ENCODE measurements at places on chromosomes 12 and 14. TPM values are rescaled to one million over a fixed set of nuclear protein-coding genes. Genes with fewer than 3 reads are reported as not detected.

Gene ALG10
- 3.2 TPM for total RNA-seq

Gene RNF212B
- total RNA-seq = 0.12 TPM

Gene NDRG2
- total RNA-seq = 38.5 TPM

Gene KRT85
- not detected for total RNA-seq

Gene RTL1
- total RNA-seq = 0.03 TPM

Gene PLEKHG7
- 0.13 TPM for total RNA-seq

Gene CLEC9A
- total RNA-seq = not detected

Gene KRT6B
- 0.08 TPM for total RNA-seq

Gene INHBC
- 0.09 TPM for total RNA-seq

GRCh38 chr14:50040401-50040775 lies 76.0 kb downstream of the VCPKMT start:
- DNase-seq = no peak

DNA sequence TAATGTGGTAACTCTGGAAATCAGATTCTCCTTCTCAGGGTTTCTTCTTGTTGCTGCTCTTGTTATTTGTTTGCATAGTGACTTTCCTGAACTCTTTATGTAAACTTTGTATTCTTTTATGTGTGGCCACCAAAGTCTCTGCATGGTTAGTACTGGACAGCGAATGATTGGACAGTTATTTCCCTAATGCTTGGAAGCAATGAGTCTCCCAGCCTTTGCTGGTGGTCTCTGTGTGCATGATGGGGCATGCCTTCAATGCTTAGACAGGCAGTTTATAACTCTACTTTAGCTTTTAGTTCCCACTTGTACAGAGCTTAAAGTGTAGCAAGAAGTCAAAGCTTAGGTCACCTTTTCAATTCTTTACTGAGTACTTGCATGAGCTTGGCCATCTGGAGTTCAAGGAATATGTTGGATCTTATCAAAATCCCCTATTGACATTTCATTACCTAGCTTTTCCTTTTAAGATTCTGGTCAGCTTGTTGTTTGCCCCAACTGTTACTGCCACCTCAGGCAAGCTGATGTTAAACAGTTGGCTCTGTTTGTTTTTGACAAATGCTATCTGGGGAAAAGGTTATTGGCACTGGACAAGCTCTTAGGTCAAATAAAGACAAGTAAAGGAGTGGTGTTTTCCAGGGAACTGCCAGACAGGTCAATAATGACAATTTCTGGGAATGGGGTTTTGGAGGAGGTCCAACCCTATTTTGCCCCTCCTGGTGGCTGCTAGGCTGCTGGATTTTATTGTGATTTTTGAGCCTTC lies 12.3 kb downstream of the CCDC91 start:
- no peak for DNase-seq

- no peak for DNase-seq
Measured at GRCh38 chr14:38389681-38390080, 133.8 kb upstream of the CLEC14A start.

DNA sequence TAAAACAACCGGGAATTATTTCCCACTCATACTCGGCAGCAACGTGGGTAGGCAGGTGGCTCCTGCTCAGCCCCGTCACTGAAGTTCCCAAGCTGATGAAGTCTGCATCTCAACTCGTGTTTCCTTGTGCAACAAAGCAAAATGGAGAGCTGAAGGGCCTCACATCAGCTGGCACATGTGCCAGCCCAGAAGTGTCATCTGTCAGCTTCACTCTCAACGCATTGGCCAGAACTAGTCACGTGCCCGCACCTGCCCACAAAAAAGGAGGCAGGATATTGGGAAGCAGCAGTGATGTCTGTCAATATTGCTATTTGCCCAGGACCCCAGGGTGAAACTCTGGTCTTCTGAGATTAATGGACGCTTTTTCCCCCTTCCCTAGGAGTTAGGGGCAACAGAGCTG lies 344.0 kb downstream of the BCL11B start:
- DNase-seq = no peak

- no peak for DNase-seq
Measured at GRCh38 chr14:25220514-25220913, 170.6 kb upstream of the STXBP6 start.

DNA sequence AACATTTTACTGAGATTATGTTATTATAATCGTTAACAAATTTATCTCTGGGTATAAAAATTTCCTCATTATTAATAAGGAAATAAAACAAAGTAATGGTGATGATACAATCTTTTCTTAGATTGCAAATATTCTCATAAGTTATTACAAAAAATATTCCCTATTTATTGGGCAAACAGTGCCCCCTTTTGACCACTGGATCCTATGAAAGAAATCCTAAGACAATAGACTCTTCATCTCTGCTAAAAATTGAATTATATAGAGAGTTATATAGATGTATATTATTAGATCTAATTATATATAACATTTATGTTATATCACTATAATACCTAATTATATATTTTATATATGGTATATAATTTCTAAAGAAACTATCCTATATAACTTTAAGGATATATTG lies 94.2 kb upstream of the FGD4 start:
- no peak for DNase-seq

DNA sequence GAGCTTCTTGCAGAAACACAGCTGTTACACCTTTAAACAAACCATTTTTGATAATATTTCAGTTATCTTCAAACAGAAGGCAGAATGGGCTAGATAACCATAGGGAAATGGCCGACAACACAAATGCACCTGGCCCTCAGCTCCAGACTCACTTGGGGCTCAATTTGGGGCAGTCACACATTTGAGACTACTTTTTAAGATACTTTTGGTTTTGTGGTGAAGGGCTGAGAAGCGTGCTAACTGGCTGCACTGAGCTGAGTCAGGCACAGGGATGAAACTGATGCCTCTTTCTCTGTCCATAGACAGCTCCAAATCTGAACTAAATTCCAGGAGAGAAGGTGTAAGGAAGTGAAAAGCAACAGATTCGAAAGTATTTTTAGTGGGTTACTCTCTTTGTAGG lies 18.5 kb upstream of the GRIP1 start:
- no peak for DNase-seq

- peak; percentile 64 for DNase-seq
Measured at GRCh38 chr14:89417465-89418225, 612 bp upstream of the FOXN3 start.

DNA sequence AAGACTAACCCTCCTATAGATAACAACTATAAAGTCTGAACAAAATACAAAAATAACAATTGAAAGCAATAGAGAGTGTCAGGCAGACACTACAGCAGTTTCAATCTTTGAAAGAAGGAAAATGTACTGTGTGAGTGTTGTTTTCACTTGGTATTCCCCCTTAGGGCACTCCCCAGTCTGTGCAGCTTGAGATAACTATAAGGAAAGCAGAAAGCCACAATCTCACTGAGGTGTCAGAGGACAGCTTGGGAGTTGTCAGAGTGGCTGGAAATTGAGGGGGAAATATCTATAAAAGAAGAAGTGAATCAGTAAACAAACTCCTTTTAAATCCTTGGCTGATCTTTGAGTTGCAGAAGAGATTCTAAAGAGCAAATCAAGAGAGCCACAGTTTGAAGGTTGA lies 364.8 kb downstream of the NELL2 start:
- no peak for DNase-seq

- peak; percentile 20 for DNase-seq
Measured at GRCh38 chr12:43444940-43445564, 107.0 kb downstream of the ADAMTS20 start.

DNA sequence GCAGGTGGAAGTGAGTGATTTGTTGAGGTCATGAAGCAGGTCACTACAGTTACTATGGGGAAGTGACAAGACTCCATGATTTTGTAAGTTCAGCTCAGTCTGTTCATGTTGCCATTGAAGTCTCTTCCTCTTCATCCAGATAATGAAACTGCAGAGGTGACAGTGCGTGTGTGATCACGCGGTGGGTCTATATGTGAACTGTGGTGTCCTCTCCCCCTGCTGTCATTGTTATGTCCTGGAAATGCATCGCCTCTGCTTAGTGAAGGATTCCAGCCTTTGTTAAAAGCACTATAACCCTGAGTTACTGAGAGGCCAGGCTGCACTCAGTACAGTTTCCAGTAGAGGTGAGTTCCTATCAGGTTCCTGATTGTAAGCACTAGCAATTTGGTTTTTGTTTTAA lies 216.2 kb upstream of the RMST start:
- DNase-seq = no peak

DNA sequence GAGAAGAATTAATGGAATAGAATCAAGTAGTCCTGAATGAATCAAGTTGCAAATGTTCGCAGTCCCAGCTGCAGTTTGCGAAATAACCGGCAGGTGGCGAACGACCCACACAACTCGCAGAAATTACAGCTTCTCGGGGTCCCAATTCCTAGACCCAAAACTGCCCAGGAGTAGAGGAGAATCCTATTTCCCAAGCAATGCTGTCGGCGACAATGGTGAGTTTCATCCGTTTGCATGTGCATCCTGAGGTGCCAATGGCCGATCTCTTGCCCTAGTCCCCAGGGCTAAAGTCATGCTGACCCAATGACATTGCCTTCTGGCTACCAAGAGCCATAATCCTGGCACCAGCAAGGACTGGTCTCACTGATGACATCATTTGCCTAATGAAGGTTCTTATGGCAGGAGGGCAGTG lies 8.5 kb upstream of the ASCL1 start:
- peak; percentile 55 for DNase-seq

- no peak for DNase-seq
Measured at GRCh38 chr12:93379981-93380361, 2.2 kb downstream of the NUDT4 start.

- no peak for DNase-seq
Measured at GRCh38 chr14:84482256-84483071, 1047.5 kb upstream of the FLRT2 start.

DNA sequence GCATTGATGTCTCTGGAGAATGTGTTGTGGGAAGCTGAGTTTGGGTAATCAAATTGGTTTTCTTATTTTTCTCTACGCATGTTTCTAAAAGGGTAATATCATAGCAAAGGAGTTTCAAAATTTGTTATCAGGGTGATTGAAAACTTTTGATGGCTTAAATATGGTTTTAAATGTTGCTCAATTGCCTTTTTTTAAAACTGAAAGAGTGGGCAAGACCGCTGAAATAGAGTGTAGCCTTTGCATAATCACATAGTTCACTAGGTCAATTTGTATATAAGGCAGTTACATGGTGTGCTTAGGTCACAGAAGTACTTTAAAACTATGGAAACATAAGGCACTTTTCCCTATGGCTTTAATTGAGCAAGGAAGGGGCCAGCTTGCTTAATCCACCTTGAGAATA lies 167.4 kb downstream of the SNAPC1 start:
- DNase-seq = no peak

DNA sequence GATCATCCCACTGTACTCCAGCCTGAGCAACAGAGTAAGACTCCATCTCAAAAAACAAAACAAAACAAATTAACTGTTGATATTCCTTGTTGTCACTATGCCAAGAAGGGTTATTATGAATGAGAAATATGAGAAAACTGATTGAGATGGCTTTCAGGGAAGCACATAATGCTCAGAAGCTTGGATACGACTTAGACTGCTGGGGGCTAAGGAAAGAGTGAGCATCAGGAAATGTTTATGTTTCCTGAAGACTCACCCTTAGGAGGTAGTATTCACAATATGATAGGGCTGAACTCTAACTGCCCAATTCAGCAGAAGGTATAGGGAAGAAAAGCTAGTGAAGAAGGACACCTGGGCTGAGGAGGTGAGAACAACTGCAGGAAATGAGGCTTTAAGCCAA lies 6.3 kb downstream of the STYK1 start:
- DNase-seq = no peak
